Stimulated activated CD8-positive, alpha-beta memory T cell treated with anti-CD3 and anti-CD28 coated beads, Interleukin-15, amount 100 ng/mL, for 4 hours (primary cell): ENCODE measurements at places on chromosomes 1 and 21.

DNA sequence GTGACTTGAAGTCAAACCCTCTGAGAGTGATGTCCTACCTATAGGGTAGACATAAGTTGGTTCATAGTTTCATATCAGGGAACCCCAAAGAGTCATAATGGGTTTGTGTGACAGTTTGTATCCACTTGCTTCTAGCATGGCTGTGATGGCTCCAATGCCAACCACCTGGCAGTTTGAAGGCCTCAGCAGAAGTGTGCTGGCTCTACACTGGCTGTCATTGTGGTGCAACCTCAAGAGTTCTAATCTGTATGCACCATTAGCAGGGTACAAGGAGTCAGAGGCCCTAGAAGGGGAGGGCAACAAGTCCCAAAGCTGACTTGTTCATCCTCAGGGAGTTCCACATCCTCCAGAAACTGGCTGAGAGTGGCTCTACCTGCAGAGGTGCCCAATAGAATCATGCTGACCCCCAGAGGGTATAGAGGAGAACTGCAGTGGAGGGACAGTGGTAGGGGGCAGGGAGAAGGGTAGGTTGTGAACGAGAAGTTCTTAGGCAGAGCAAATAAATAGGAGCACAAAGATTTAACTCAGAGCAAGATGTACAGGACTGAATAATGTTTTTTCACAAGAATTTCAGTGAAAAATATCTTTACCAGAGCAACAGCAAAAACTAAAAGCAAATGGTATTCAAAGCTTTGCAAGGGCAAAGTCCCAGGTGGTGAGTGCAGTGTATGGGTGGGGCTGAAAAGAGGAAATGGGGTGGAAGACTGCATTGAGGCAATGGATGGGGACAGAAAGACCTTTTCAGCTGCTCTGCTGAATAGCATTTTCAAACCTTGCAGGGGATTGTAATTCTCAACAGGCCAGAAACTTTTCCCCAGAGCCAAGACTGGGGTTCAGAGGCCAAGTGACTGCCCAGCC, 3.2 kb downstream of the FCRL2 start:
- DNase-seq = no peak

DNA sequence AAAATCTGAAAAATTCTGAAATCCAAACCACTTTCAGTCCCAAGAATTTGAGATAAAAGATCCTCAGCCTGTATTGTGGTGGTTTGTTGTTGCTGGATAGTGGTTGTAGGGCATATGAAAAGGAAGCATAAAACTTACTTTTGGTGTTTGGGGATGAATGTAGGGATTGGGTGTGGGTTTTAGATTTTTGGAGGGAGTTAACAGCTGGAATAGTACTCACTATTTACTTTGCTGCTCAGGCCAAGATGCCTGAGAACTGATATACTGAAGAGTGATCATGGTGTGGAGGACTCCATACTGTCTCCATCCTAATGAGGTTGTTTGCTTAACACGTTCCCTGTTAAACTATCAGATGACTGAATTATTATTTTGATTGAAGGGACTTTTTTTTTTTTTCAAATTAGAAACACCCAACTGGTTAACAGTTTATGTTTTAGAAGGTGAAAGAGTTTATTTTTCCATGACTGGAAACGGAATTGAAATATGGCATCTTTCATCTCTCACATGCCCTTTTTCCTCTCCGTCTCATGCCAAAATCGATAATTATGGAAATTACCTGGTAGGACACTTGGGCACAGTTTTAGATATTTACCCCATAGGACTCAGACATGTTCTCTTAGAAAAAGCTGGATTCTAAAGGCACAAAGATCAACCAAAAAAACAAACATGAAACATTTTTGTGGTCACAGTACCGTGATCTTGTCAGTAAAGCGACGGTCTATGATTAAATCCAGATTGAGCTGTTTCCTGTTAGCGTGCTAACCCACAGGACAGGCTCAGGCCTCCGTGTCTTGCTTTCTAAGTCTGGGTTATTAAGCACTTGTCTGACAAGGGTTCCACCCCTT, 37.3 kb downstream of the RGL1 start:
- no peak for DNase-seq

GRCh38 chr1:223621312-223621734, 44.2 kb downstream of the CAPN8 start:
- no peak for DNase-seq

DNA sequence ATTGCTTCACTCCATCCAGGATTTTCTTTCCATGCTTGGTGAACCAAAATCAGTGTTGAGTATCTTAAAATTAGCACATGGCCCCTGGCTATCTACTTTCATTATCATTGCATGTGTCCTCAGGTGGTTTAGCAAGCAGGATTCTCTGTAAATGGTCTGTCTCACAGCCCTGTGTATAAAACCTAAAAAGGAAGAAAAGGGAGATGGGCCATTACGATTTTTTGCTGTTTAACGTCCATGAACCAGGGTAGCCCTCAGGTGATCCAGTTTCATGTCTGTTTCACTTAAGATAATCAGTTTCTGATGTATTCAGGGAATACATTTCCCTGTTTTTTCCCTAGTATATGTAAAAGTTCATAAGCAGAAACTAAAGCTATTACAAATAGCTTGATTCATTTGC, 238.2 kb downstream of the NFIA start:
- DNase-seq = no peak

GRCh38 chr1:183318433-183318832, 99.7 kb downstream of the NMNAT2 start:
- no peak for DNase-seq

GRCh38 chr1:59266180-59266926, 30.5 kb upstream of the FGGY start:
- DNase-seq = no peak

DNA sequence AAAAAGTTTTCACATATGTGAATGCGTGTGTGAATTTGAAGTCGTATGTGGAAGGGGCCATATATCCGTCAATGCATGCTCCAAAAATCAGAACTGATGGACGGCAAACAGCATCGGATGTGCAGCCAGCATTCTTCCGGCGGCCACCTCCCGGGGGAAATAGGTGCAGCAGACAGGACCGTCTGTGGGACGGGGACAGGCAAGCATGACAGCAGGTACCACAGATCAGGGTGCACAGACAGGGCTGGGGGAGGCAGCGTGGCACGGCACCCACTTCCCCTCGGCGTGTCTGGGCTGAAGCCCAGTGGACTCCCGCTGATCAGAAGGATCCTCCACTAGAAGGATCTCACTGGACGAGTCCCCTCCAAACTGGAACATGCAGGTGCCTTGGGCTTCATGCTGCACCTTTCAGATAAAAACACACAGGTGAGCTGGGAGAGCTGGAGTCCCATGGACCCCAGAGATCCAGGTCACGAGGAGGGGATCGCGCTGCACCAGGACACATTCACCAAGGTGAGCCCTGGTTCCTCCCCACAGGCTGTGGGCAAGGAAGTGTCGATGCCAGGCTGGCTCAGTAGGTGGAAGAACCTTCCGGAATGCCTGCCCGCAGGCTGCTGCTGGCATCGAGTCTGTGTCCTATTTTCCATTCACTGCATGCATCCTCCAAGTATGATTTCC, 25.3 kb downstream of the PDE9A start:
- DNase-seq = no peak

- DNase-seq = no peak
Observed at GRCh38 chr1:89762386-89762778, 58.5 kb upstream of the LRRC8D start.

DNA sequence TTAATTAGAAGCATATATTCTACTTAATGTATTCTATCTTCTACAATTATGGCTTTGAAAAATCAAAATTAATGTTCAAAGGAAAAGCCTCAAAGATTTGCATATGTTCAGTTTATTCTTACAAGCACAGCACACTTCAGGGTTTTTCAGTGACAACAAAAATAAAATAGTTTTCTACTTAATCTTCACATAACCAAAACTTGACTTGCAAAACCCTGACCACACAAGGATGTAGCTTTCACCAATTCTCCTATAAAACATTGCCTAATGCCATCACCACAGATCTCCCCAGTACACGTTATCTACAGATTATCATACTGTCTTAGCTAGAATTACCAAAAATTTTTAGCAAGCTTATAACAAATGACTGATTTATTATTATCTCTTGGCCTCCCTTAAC, 23.3 kb downstream of the LPAR3 start:
- no peak for DNase-seq

DNA sequence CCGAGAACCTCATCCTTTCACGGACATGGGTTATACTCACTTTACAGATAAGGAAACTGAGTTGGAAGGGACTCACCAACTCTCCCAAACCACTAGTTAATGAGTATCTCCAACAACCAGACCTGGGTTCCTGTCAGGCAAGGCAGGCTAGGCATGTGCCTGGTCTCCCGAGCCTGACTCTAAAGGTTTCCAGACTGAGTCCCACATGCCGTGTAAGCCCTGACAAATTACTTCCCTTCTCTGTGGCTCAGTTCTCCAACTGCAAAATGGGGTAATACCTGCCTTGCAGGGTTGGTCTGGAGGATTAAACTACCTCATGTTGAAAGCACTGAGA, 34.3 kb downstream of the SSBP3 start:
- DNase-seq = no peak

DNA sequence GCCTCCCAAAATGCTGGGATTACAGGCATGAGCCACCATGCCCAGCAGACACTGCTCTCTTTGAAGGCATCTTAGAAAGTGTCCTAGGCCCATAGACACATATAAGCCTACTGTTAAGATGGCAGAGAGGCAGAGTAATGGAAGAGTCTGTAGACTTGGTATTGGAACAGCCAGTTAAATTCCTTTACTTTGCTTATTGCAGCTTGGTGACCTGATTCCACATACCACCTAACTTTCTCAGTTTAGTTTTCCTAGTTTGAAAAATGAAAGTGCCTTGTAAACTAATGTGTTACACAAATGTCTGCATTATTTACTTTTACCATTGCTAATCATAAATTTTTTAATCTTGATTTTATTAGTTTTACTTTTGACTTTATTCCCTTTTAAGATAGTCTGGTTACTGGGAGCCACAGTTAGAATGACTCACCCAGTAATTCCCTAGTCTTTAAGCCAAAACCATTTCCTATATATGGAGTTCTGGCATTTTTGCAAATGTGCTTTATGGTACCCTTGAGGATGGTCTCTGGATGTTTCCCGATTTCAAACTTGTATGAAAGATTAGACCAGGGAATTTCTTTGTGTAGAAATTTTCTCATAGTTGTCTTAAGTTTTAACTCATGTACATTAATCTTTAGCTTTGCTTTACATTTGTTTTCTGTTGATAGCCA, 6.4 kb downstream of the SMAP2 start:
- no peak for DNase-seq

- peak; percentile 32 for DNase-seq
Observed at GRCh38 chr1:204791453-204792353, 79.0 kb upstream of the NFASC start.

GRCh38 chr1:154344977-154345837, 19.9 kb downstream of the ATP8B2 start:
- no peak for DNase-seq

DNA sequence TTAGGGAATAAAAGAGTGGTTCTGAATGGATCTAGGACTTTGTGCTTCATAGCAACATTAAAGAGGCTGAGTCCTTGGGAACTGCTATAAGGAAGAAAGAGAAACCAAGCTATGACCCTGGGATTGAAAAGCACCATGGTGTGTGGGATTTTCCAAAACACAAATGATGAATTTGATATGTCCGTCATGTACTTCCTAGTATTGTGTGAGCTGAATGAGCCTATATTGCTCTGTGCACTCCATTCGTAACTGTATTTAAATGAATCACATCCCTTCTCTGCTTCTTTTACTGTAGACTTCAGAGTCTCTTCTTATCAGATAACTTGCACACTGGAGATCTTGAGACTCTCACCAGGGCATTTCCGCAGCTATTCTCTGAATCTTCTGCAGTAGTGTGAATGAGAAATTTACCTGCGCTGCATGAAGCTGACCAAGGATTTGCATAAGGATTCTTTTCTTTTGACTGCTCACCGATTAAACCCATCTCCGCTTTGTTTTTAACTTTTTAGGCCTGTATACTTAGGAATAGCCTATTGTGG, 23.1 kb upstream of the OR10J4 start:
- DNase-seq = no peak

DNA sequence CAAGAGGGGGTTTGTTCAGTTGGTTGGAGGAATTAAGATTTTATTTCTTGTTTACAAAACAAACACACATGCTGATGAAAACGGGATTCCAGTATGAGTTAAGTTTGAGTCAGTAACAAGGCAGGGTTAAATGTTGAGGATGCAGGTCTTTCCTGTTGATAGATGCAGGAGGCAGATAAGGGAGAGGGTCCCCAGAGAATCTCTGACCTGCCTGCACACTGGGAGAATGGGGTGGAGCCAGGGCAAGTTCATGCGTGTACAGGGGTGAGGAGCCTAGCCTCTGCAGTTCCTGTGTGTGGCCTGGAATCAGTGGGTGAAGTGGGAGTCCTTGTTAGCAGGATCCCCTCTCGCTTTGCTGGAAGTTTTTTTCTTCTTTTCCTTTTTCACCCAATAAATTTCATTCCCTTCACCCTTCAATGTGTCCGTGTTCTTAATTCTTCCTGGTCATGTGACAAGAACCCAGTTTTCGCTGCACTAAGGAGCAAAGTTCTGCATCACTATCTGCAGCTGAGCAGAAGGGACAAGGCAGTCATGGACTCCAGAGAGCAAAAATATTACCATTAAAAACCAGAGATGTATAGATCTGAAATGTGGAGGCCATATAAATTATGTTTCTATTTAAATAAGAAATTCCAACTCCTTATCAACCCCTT, 69.9 kb upstream of the MARK1 start:
- no peak for DNase-seq

GRCh38 chr1:187491082-187491720, 662.5 kb downstream of the PLA2G4A start:
- no peak for DNase-seq

GRCh38 chr1:82125119-82125518, 324.4 kb downstream of the ADGRL2 start:
- DNase-seq = no peak

DNA sequence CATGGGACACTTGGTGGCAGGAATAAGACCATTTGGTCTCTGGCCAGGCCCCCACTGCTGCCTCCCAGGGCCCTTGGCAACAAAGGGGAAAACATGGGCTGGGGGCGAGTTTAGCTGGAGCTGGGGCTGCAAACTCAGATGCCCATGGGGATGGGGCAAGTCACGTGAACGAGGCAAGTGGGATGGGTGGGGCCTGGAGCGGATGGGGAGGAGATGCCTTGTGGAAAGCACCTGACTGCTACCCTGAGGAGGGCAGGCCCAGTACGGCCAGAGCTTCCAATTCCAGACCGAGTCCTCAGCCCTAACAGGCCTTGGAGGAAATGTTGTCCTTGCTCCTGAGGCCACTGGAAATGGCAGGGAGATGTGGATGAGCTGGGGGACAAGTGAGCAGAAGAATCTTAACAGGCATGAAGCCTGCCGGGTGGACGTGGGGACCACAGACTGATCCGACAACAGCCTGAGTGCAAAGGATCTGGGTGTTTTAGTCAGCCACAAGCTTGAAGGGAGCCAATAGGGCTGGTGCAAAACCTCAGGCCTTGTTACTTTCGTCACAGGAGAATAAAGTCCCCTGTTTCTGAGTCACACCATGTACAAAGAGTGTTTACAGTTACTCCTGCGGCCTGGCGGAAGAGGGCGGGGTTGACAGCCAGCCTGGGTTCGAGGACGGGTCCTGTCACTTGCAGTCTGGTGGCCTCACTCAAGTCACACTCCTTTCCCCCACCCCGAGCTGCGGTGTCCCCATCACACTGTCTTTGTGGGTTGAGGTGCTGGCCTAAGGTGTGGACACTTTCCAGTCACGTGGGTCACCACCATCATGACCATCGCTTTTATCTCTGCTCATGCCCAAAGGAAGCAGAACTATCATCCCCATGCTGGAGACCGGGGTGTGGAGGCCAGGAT, 19.1 kb downstream of the RUNX3 start:
- peak; percentile 74 for DNase-seq
